ENCODE measurements at places on chromosomes 1 and 21. TPM values are rescaled to one million over a fixed set of nuclear protein-coding genes. Genes with fewer than 3 reads are reported as not detected.

DNA sequence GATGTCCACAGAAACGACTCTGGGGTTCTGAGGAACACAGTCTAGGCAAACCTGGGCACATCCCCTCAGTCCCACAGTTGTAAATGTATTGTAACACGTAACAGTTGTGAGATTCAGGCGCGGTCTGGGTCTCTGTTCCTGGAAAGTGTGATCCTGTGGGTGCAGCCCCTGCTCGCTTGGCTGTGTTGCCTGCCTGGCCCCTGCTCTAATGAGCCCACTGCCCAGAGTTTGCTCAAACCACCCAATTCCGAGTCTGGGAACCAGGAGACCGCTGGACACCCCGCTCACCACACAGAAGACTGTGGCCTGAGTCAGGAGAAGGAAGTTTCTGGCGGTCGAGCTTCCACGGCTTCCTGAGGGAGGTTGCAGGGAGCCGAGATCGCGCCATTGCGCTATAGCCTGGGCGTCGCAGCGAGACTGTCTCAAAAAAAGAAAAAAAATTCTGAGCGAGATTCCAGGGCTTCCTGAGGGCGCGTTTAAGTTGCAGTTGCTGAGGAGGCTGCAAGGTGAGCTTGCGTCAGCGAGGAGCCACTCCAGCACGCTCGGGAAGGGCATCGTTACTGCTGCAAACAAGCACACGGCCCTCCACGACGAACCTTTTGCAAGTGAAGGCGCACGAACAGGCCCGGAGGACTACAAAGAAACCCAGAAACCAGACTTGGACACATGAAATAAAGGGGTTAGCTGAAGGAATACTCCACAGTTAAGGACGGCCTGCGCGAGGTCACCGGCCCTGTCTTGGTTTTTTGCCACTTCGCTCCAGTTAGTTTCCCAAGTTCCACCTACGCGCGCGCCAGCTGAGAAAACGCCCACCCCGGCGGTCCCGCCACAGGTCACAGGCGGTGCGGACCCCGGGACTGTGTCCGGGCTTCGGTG, 1.1 kb downstream of the C21orf58 start:
- peak overlapping the region; percentile 99 for H3K4me3 ChIP-seq
- H3K4me1 ChIP-seq = peaks cover 21% of the 10 kb centered on the region
- H3K36me3 ChIP-seq = no peaks in the 10 kb centered on the region
- no peak for DNase-seq
- H3K27me3 ChIP-seq = no peaks in the 10 kb centered on the region
- H3K27ac ChIP-seq = no peak overlapping the region

DNA sequence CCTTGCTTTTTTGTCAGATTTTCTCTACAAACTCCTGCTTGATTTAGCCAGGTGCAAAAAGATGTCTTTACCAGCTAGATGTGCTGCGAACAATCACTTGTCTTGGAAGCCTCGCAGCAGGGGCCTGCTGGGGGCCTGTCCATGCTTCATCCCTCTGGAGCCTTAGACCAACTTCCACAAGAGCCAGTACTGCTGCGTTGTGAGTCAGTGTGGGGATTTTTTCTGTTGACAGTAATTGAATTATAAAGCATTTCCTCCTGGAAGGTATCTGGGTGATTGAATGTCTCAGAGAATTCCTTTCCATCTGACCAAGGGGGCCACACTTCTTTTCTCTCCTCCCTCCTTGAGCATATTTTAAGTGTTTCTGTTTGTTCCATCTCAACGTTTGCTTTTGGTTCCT, 40.4 kb upstream of the LDLRAP1 start:
- no peak for DNase-seq
- H3K27ac ChIP-seq = no peak overlapping the region
- H3K27me3 ChIP-seq = no peaks in the 10 kb centered on the region
- no peak overlapping the region for H3K4me3 ChIP-seq
- H3K36me3 ChIP-seq = peaks cover 13% of the 10 kb centered on the region

DNA sequence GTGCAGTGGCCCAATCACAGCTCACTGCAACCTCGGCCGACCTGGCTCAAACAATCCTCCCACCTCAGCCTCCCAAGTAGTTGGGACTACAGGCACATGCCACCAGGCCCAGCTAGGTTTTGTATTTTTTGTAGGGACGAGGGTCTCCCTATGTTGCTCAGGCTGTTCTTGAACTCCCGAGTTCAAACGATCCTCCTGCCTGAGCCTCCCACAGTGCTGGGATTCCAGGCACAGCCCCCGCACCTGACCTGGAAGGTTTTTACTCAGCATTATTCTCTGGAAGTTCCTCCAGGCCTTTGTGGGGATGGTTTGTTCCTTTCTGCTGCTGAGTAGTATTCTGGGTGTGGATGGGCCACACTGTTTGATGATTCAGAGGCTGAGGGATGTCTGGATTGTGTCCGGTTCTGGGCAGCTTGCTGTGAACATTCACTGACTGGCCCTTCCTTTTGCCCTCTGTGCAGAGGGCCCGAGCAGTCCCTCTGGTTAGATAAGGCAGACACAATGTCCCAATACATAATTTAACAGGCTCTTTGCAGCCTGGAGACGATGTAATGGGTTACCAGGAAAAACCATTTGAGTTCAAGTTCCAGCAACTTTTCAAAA, 6.0 kb upstream of the TRAPPC10 start:
- H3K36me3 ChIP-seq = no peaks in the 10 kb centered on the region
- no peak for DNase-seq
- no peaks in the 10 kb centered on the region for H3K27me3 ChIP-seq

GRCh38 chr1:186798960-186799688, 29.6 kb upstream of the PLA2G4A start:
- H3K27me3 ChIP-seq = no peaks in the 10 kb centered on the region
- no peak overlapping the region for H3K27ac ChIP-seq
- no peak for DNase-seq
- no peak overlapping the region for H3K4me3 ChIP-seq
- no peaks in the 10 kb centered on the region for H3K4me1 ChIP-seq

- no peak overlapping the region for H3K4me3 ChIP-seq
- H3K4me1 ChIP-seq = no peaks in the 10 kb centered on the region
- no peaks in the 10 kb centered on the region for H3K36me3 ChIP-seq
- H3K27ac ChIP-seq = no peak overlapping the region
- H3K27me3 ChIP-seq = no peaks in the 10 kb centered on the region
Measured at GRCh38 chr1:100613817-100614559, 76.0 kb downstream of the GPR88 start.

DNA sequence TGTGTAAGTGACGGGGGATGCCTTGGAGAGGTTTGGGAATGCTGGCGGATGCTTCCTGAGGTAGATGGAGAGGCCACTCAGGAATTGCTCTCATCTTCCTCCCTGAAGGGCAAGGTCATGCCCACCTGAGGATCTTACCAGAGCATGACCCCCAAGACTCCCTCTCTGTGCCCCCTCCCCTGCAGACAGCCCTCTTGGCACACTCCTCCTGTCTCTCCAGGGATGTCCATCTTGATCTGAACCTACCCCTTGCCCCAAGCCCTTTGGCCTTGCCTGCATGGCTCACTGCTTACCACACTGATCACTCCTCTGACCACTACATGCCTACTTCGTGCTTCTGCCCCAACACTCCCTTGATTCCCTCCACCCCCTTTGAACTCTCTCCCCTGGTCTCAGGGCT, 17.9 kb upstream of the MPL start:
- peaks cover 4% of the 10 kb centered on the region for H3K4me1 ChIP-seq
- H3K36me3 ChIP-seq = no peaks in the 10 kb centered on the region
- H3K27me3 ChIP-seq = no peaks in the 10 kb centered on the region
- H3K27ac ChIP-seq = no peak overlapping the region
- no peak for DNase-seq

- no peak overlapping the region for H3K4me3 ChIP-seq
- H3K27me3 ChIP-seq = no peaks in the 10 kb centered on the region
- H3K36me3 ChIP-seq = no peaks in the 10 kb centered on the region
- H3K27ac ChIP-seq = no peak overlapping the region
Measured at GRCh38 chr1:57736940-57737339, 313.1 kb upstream of the DAB1 start.

DNA sequence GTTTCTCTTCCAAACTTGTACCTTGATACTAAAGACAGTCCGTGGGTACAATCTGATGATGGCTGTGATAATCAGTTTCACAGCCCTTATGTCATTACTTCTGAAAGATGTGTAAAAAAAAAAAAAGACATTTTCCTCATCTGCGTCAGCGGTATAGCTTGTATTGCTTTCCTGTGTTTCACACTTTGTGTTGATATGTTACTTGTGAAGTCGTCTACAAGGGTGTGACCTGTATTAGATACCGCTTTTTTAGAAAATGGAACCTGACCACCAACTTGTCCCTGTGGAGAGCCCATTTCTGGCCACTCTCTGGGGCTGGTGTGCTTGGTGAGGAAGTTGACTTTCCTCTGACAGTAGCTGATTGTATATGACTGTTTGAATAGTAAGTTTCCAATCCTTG, 50.5 kb downstream of the PEX14 start:
- no peak for DNase-seq
- peaks cover 23% of the 10 kb centered on the region for H3K4me1 ChIP-seq
- H3K27ac ChIP-seq = no peak overlapping the region
- H3K4me3 ChIP-seq = no peak overlapping the region

DNA sequence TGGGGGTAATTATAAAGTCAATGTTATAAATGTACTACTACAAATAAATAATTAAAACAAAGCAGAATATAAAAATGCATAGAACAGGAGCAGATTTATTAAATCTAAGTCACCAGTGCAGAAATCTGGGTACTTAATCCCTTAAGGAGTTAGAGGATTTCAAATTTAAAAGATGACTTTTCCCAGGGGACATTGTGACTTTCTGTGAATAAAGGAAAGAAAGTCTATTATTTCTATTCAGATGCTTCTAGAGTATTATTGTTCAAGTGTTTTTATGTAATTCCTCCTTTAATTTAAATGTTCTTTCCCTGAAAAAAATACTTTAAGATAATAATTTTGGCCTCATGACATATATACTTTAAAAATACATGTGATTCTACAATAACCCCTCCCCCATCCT, 43.4 kb downstream of the SYDE2 start:
- DNase-seq = no peak
- H3K36me3 ChIP-seq = no peaks in the 10 kb centered on the region
- H3K4me1 ChIP-seq = no peaks in the 10 kb centered on the region
- H3K27ac ChIP-seq = no peak overlapping the region

GRCh38 chr1:54623216-54624007, at the start of gene FAM151A:
Gene FAM151A (minus strand): TSS chr1:54623525. CDS start chr1:54623395, 130 bp downstream.
- H3K4me3 ChIP-seq = no peak within 1 kb of the TSS
- no peak for DNase-seq
- no peaks in the 10 kb centered on the region for H3K4me1 ChIP-seq
- H3K27me3 ChIP-seq = no peaks in the 10 kb centered on the region

DNA sequence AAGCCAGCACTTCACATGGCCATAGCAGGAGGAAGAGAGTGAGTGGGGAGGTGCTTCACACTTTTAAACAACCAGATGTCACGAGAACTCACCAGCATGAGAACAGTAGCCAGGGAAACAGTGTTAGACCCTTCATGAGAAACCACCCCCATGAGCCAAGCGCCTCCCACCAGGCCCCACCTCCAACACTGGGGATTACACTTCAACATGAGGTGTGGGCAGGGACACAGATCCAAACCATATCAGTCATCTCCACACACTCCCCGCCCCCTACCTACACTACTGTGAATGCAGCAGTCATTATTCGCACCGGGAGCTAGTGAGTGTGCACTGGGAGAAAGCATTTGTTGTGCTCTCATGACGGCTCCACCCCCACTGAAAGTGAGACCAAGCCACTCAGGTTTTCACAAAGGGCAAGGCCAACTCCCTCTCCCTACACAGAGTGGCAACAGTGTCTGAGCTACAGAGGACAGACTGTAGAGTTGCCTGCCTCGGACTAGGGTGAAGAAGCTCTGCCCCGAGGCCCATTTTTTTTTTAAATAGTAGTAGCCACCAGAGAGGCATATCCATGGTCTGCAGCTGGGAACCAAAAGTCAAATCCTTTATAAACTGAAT, 125.6 kb downstream of the BARHL2 start:
- no peak overlapping the region for H3K27ac ChIP-seq
- H3K36me3 ChIP-seq = no peaks in the 10 kb centered on the region
- H3K4me1 ChIP-seq = no peaks in the 10 kb centered on the region
- no peaks in the 10 kb centered on the region for H3K27me3 ChIP-seq
- DNase-seq = no peak
- no peak overlapping the region for H3K4me3 ChIP-seq

FNBP1L gene
- 50.0 TPM for total RNA-seq

SLFNL1 gene
- total RNA-seq = 2.8 TPM

ANKRD34A gene
- 0.69 TPM for total RNA-seq

KRTAP11-1 gene
- not detected for total RNA-seq

AQP10 gene
- total RNA-seq = 0.64 TPM

FCER1G gene
- total RNA-seq = 158 TPM

LCE1B gene
- not detected for total RNA-seq

PRMT2 gene
- total RNA-seq = 114 TPM

CYP4X1 gene
- total RNA-seq = 6.8 TPM
